ENCODE measurements at places on chromosomes 7 and 10.

GRCh38 chr7:101018271-101019167 lies 1.4 kb upstream of the MUC17 start:
- DNase-seq: peak; percentile 42

- no peak for DNase-seq
These were observed 11.6 kb upstream of the TNPO3 start for GRCh38 chr7:129066290-129067131.

- DNase-seq: peak; percentile 62
These were observed 35.9 kb downstream of the LRRC4 start for GRCh38 chr7:127995156-127995880.

DNA sequence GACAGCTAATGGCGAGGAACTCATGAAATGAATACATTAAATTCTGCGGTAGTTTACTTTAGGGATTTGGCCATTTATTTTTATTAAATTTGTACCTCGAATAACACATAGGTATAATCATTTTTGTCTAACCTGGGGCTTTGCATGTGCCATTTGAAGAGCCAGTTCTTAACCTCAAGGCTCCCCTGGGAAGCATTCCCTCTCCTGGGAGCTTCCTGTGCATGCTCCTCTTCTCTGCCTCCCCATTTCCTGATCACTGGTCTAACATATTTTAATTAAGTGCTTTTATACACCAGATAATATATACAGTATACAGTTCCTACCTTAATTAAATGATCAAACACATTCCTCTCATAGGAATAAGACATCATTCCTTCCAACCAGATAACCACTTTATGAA lies 183.9 kb upstream of the FZD1 start:
- DNase-seq: no peak

DNA sequence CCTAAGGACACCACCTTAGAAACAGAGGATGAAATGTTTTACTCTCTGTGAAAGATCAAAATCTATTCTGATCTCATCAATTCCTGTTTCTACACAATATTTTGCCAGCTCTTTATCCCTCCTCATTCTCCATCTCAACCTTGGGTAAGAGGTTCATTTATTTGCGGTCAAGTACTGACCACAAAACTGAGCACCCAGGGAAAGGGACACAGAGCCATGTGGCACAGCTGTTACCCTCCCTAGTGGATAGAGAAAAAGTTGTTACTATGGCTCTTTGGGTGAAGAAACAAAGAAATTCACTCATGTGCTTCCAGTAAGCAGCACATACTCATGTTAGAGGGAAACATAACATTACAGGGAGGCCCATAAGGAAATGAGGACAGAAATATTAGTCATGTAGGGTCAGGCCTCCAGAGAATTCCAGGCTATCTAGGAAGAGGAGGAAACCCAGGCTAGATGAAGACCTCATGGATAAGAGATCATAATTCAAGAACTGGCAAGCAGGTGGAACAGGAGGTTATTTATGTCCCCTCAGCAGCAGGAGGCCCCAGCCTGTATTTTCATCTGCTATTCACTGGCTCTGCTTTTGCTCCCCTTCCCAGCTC lies 114.5 kb downstream of the ATE1 start:
- no peak for DNase-seq

All from right hindlimb (tissue), 1 donor.